Stimulated activated naive CD4-positive, alpha-beta T cell (primary cell): ENCODE measurements at places on chromosomes 5 and 9.

DNA sequence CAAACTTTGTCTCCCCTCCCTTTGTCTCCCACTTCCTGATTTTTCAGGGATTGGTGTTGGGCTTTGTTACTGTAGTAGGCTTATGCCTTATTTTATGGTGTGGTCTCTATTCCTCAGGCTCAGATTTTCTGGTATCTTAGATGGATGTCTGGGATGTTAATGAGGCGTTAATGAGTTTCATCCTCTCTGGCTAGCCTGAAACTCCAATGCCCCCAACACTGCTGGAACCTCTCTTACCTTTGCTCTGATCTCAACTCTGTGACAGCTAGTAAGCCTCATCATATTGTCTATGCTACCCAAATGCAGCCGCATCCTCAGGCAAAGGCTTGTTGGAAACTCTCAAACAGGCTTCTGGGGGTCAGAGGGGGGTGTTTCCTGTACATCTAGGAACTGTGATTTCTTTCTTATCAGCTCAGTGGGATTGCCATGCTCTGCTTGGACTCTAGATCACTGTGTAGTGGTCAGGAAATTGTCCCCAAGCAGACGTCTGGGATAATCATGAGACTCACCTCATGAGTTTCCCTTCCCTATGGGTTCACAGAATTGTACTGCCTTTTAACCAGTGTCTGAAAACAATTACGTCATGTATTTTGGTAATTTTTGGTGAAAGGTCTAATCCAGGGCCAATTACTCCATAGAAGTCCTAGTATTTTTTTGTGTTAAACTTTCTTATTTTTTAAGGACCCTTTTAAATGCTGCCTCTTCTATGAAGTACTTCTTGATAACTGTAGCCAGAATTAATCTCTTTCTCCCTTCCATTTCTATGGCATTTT lies 88.8 kb upstream of the TRPC7 start:
- no peak for DNase-seq

DNA sequence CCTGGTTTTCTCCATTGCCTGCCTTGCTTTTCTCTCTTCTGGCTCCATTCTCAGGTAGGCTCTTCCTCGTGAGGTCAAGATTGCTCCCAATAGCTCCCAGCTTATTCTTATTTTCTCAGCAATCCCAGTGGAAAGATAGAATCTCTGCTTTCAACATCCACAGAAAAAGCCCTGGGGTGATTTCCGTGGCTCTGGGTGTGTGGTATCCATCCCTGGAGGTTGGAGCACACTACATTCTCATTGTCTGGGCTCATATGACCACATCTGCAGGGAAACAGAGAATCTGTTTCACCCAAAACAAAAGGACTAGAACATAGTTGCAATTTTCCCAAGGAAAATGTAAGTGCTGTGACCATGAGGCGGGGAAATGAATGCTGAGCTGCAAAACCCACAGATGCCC lies 236.0 kb downstream of the TENT4A start:
- no peak for DNase-seq

- peak; percentile 86 for DNase-seq
Observed at GRCh38 chr9:114930056-114930812, at the start of gene TNFSF8. Gene TNFSF8, minus strand, starts transcription at chr9:114930591. Its CDS starts 288 bp downstream, at chr9:114930303.

DNA sequence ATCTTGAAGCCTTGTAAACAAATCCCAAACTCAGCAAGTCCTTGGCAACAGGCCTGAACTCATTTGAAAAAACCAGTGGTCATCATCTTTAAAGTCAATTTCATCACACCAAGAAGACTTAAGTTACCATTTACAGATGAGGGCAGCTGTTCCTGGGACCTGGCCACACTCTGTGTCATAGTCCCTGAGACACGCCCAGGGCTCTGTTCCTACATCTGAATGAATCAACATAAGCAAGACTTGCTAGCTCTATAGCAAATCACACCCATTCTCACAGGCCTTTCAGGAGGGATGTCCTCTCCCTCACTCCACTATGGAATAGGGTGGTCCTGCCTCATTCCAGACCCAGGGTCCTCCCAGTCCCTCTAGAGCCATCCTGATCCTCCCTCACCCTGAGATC lies 142.8 kb downstream of the NSG2 start:
- DNase-seq: no peak

GRCh38 chr5:126280846-126281245 lies 142.4 kb upstream of the GRAMD2B start:
- DNase-seq: no peak

DNA sequence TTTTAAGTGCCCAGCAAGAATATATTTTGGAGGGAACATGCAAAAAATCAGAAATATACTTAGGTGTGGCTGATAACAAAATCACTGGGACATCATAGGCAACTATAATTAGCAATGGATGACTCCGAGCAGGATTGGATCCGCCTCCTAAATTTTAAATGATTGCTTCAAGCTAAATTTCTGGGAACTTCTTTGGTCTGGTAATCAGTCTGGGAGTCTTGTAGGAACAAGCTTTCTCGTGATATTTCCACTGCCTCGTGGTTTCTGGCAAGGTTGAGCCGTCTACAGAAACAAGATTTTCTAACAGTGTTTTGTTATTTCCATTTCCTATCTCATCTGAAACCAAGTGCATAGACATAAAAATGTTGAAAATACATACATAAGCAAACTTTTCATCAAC lies 232.6 kb downstream of the BNC2 start:
- DNase-seq: no peak

DNA sequence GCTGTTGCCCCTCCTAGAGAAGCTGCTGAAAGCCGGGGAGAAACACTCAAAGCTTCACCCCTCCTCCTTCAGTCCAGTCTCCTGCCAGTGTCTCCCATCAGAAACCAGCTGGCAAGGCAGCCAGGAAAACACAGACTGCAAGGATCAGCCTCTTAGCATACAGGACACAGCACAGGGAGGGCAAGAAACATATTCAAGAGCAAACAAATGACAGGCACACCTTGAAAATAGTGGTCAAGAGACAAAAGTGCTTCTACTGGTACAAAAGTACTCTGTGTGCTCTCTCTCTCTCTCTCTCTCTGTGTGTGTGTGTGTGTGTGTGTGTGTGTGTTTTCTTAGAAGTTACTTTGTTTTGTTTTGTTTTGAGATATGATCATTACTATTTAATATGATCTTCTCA lies 227.2 kb downstream of the RAB3C start:
- no peak for DNase-seq

- DNase-seq: no peak
Observed at GRCh38 chr9:104107799-104108198, 13.7 kb downstream of the SMC2 start.

DNA sequence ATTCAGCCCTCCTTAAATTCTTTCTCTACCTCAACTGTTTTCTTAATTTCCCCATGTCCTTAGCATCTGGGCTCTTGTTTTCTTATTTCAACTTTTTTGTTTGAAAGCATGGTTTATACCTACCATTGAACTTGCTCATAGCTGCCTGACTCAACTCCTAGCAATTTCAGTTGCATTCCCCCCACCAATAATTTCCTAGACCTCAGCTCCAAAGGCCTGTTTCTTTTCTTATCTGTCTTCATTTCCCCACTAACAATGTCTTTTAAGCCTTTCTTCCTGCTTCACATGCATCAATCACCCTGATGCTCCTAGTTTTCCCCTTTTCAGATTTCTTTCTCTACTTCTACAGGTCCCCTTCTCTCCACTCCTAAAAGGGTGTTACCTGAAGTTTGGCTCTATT lies 129.7 kb upstream of the PDE4D start:
- no peak for DNase-seq

- no peak for DNase-seq
Observed at GRCh38 chr9:116355153-116355921, 201.7 kb downstream of the PAPPA start.

- no peak for DNase-seq
Observed at GRCh38 chr5:116242343-116242742, 157.5 kb downstream of the COMMD10 start.

DNA sequence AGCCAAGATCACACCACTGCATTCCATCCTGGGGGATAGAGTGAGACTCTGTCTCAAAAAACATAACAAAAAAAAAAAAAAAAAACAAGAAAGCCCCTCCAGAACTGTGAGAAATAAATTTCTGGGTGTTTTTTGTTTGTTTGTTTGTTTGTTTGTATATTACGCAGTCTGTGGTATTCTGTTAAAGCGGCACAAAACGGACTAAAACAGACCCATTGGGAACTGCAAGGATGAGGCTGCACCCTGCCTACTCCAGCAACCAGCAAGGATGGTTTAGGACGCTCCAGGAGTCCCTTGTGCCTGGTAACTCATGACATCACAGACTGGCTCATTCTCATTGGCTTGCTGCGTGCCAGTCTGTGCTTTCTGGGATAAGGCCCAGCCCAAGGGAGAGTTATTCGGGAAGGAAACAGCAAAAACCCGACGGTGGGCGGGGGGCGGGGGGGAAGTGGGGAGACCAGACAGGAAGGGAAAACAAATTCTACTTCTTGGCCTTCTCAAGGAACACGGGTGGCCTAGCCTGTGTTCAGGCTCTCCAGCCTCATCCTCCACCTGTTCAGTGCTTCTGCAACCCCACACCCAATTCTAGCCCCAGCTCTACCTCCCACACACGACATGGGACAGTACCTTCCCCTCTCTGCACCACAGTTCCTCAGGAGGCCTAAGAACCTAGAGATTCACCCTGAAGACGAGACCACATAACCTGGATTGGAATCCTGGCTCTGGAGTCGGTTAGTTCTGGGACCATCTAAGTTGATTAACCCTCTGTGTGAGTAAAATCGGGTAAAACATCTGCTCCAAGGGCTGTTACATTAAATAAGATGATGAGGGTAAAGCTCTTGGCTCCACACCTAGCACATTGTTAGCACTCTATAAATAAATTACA lies 2.8 kb downstream of the CD74 start:
- peak; percentile 12 for DNase-seq

GRCh38 chr5:131944702-131945550 lies 537 bp downstream of the MEIKIN start:
- DNase-seq: no peak

GRCh38 chr9:81410201-81410600 lies 279.1 kb downstream of the TLE1 start:
- DNase-seq: no peak

- DNase-seq: peak; percentile 13
Observed at GRCh38 chr9:74496819-74497747, at the start of gene RORB. Gene RORB, plus strand, starts transcription at chr9:74497335. Its CDS starts 642 bp downstream, at chr9:74497977.

DNA sequence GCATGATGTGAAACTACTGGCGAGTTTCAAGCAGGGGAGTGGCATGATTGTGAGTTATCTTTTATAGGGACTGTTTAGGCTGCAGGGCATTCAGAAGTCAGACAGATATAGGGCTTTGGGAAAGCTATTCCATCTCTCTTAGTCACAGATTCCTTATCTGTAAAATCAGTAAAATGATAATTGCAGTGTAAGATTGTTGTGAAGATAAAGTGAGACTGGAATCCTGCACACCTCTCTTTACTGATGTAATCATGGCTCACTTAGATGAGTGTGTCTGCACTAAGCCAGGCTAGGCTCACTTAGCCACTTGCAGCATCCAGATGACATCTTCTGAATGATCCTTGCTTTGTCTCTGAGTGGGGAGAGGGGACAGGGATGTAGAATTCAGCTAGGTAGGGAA lies 81.8 kb upstream of the MAMDC2 start:
- no peak for DNase-seq

DNA sequence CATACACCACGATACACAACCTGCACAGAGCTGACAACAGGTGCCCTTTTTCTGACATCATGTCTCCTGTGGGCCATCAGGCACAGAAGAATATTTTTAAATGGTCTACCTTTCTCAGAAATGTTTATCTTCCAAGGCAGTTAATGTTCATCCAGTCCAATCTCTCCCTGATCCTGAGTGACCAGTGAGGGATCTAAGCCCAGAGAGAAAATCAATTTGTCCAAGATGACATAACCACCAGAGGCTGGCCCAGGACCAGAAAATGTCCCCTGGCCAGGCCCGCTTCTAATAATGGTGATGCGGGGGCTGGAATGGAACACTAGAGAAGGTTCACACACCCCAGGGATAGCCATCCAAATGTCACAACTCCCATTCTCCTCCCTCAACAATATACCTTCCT lies 357.9 kb upstream of the KIF2A start:
- no peak for DNase-seq

DNA sequence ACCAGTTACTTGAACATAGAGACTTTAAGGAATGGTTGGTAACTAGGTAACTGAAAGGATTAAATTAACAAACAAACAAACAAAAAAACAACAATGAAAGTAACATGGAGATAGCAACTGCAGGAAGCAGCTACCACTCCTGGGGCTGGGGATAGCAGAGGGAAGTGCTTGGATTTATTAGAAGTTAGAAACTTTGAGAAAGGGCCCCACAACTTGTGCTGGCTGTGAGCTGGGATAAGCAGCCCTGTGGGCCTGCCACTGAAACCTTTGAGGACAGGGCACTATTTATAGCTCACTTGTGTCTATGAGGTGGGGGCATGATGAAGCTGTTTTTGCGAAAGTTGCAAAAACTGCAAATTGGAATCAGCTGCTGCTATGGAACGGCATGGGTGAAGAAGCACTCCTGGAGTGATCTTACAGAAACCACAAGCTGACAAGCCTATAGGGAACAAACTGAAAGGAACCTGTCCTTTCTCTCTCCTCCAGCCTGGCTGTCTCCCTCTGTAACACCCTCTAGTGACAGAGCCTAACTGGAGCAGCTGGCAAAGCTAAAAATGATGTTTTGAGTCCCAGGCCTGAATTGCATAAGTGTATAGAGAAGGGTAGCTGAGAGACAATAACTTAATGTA lies 91.4 kb upstream of the RANBP6 start:
- no peak for DNase-seq

DNA sequence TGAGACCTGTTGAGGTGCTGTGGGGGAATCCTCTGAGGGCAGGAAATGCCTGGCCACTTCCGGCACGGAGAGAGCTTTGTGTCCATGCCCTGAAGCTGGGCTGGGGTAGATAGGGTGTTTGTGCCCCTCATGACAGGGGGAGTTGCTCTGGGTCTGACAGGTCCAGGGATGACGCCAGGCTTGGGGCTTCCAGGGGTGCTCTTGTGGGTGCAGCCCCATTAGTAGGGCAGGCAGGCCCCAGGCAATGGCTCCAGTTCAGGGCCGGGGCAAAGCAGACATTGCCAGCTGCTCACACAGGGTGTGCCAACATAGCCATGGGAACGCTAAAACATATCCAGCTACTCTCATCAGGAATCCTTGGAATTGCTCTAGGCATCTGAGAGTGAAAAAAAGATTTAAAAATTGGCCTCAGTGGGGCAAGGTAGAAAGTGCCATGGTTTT lies 21.1 kb downstream of the PITX1 start:
- DNase-seq: no peak

DNA sequence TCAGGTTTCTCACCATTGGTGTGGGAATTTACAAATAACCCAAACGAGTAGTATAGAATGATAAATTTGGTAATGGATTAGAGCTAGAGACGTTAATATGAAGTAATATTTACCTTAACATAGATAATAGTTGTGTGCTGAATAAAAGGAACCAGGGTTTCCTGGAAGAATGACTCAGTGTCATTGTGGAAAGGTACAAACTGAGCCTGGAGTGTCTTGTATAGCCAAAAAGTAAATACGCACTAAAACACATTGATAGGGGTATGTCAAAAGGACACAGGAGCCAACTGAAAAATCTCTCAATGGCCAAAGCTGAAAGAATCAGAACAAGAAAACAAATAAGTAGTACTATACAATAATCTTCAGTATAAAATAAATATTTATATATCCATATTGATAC lies 363.5 kb downstream of the SLCO4C1 start:
- no peak for DNase-seq

- DNase-seq: no peak
Observed at GRCh38 chr5:179323026-179323870, 22.0 kb downstream of the ADAMTS2 start.

- no peak for DNase-seq
Observed at GRCh38 chr5:10172247-10172646, 77.4 kb downstream of the ATPSCKMT start.

GRCh38 chr9:105245029-105245890 lies 809 bp downstream of the SLC44A1 start:
- peak; percentile 67 for DNase-seq
